ENCODE measurements at places on chromosomes 5 and 9.
A peak's percentile ranks its signal among the peaks of the same experiment; 100 is the strongest.

DNA sequence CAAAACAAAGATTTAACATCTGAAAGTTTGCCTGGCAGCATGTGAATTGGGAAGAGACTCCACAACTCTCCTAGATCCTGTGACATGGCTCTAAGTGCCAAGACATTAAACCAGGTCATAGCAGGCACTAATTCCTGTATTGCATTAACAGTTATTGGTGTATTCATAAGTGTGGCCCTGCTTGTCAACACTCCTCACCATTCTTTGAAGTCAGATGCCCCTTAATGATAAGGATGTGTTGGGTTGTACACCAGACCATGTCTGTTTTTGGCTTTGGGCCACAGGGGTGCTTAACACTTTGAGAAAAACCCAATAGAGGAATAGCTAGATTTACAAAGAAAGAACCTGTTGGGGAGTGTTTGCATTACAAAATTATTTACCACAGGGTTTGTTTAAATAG lies 43.4 kb upstream of the PDE8B start:
- no peak for DNase-seq

DNA sequence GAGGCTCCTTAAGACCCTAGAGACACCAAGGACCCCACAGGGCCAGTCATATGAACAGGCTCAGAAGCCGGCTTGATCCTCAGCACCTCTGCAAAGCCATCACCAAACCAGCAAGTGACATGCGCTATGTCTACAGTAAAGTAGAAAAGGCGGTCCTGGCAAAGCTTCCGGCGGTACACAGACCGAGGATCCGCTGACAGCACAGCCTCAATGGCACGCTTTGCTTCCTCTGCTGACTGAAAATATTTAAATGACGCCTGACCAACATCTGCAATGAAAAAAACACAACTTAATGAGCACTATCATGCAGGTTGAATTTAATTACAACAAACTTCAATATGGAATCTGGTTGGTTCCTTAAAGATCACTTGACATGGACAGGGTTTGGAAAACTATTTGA lies 17.6 kb downstream of the TRMO start:
- no peak for DNase-seq

GRCh38 chr9:21985964-21986667 lies 8.1 kb downstream of the CDKN2A start:
- no peak for DNase-seq

DNA sequence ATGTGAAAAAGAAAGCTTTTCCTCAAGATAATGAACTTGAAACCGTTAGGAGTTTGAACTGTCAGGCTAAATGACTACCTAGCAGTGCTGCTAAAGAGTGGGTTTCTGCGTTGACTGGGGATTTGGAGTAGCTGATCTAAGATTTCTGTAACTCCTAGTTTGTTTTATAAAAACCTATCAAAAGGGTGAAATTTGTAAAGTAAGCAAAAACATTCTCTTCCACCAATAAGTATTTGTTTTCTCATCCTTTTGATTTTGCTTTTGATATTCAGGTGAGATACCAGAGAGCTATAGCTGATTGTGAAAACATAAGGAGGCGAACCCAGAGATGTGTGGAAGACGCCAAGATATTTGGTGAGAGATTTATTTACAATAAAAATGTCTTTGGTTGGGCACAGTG lies 4.1 kb downstream of the GRPEL2 start:
- no peak for DNase-seq

- no peak for DNase-seq
These were observed 91.3 kb downstream of the ZNF354C start for GRCh38 chr5:179151286-179152118.

DNA sequence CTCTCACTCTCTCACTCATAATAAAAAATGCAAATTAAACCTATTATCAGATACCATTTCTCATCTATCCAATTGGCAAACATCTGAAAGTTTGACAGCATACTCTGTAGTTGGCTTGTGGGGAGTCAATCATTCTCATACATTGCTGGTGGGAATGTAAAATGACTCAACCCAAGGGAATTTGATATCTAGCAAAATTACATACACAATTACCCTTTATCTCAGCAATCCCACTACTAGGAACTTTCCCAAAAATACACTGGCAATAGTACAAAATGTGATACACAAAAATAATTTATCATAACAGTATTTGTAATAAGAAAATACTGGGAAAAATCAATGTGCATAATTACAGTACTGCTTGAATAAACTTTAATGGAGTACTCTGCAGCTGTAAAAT lies 731.3 kb downstream of the DTWD2 start:
- DNase-seq: no peak

DNA sequence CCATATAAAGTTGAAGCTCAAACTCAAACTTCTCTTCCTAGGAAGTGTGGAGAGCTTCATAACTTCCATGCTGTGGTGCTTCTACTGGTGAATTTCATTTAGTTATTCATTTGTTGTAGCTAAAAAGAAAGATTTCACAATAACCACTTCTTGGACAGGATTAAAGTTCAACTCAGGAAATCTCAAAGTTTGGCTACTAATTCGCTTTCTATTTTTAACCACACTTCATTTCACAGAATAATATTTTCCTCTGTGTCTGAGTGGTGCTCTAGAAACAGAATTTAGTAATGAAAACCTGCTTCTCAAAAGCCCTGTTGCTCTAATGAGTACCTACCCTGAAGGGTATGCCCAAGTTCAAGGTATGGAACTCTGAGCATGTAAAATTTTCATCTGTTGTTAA lies 73.9 kb downstream of the ACTBL2 start:
- no peak for DNase-seq

DNA sequence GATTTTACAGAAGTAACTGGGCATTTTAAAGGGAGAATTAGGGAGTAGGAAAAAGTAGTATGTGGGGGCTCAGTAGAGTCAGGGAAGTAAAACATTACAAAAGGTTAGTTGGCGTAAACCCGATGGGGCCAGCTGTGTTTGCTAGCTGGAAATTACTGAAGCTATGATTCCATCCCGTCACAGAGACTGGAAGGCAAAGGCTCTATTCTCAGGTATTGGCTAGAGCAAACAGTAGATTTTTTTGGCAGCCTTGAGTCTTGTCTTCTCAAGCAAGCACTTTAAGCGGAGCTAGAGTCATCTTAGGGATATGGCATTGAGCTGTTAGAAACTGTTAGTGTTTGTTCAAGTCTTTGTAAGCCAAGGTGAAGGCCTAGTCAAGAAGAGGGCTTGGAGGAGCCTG lies 121.5 kb downstream of the PAM start:
- no peak for DNase-seq

DNA sequence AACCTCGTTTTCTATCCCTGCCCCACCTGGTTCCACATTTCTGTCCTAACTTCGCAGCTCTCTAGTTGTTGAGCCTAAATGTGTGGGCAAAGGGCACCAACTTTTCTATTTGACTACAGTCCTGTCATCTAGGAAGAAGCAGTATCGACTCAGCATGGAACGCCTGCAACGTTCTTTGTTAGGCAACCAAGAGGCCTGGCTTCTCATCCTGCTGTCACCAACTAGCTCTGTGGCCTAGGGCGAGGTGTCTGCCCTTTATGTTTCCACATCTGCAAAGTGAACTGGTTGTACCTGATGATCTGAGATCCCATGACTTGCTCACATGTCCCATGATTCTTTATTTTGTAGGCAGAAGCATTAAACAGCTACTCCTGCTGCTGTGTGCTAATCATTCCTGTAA lies 248.9 kb downstream of the ADAMTSL1 start:
- no peak for DNase-seq

GRCh38 chr5:31124026-31124425 lies 69.5 kb upstream of the CDH6 start:
- DNase-seq: no peak

GRCh38 chr5:9712911-9713310 lies 82.8 kb upstream of the TAS2R1 start:
- no peak for DNase-seq

- no peak for DNase-seq
These were observed 532.5 kb upstream of the DAP start for GRCh38 chr5:11293523-11293922.

DNA sequence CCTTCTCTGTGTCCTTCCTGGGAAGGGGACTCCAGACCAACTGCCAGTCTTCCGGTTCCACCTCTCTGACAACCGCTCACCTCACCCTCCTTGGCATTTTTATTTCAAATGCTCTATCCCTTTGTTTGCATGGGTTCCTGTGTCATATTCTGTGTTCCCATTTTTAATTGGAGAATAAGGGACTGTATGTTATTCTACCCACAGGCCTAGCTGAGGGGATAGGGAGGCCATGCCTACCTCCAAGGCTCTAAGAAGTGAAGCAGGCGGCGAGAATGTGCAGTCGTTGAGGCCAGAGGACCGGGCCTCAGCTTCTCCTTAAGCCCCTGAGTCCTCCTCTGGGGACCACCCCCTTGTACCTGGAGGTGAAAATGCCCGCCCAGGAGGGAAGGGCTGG lies 936 bp upstream of the WDR5 start:
- DNase-seq: no peak

DNA sequence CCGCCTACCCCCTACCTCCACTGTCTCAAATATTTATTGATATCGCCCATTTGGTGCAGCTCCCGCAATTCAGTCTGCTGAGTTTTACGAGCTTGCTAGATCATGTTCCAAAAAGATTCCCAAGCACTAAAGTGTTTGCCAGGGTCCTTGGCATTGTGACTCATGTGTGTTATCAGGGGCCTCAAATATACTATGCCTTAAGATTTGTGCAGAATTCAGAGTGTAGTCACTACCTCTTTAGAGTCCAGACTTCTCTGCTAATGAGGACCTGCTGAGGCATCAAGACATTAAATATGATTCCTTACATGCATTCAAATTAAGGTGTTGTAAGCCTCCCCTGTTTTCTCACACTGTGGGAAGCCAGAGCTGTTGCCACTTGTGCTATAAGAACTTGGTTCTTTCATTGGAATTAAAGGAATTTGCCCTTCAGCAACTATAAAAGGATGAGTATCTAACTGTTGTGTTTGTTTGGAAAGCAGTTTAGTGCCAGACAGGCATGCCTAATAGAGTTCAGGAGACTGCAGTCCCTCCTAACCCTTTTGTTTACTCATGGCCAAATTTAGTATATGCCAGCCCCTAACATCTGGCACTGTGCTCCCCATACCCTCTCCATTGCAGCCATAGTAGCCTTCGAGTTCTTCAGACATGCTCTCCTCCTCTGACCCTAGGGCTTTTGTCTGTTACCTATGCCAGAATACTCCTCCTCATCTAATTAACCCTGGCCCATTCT lies 316.4 kb downstream of the NR3C1 start:
- no peak for DNase-seq

GRCh38 chr9:13427587-13427986 lies 148.1 kb upstream of the MPDZ start:
- peak; percentile 35 for DNase-seq

- DNase-seq: peak; percentile 76
These were observed at the start of gene SPARC for GRCh38 chr5:151686674-151687407. TSS of gene SPARC (minus strand) at chr5:151686915. CDS start at chr5:151676188, 10,727 bp downstream.

DNA sequence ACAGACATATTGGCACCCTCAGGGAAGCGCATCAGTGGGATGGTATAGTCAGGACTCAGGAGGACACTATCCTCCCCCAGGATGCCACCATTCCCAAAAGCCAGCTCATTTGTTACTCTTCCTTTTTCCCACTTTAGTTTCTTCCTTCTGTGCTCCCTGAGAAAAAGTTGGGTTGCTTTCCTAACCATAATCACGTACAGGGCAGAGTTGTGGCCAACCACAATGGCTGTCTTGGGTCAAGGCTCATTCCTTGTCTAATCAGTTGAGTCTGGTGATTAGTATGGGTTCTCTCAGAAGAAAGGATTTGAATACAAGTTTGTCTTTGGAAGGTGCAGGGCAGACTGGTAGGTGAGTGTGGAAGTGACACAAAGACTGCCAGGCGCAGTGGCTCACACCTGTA lies 26.6 kb upstream of the ATP6V1G1 start:
- no peak for DNase-seq

- no peak for DNase-seq
These were observed 2.5 kb upstream of the FGF1 start for GRCh38 chr5:142688281-142688989.

DNA sequence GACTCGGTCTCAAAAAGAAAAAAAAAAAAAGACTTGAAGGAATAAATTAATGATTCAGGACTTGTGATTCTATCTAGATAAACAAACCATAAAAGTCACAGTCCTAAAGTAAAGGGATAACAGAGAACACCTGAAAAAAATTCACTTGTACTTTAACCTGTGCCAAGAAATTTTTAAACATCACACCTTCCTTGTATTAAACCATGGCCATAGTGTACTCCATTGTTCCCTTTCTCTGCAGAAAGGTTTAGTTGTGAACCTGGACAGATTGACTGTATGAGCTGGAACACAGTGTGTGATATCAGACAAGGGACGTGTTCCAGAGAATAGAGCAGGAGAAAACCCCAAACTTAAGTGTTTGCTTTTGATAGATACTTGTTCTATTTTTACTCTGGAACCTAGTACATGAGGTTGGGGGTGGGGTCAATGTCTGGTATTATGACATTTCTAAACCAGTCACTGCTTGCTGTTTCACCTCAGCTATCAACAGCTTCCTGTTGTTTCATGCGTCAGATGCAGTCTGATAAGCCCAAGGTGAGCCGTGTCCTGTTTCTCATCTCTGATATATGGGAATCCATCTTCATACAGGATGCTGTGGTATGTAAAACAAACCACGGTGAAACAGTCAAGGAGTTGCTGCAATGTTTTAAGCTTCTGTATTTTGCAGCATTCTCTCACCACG lies 62.5 kb upstream of the ITGA1 start:
- no peak for DNase-seq

- DNase-seq: peak; percentile 30
These were observed 19.4 kb downstream of the GARNL3 start for GRCh38 chr9:127283917-127284497.

GRCh38 chr5:2737273-2738155 lies 14.0 kb downstream of the IRX2 start:
- no peak for DNase-seq

GRCh38 chr5:74055486-74056106 lies 429.6 kb downstream of the ARHGEF28 start:
- no peak for DNase-seq

- DNase-seq: peak; percentile 71
These were observed 10.6 kb upstream of the F2RL1 start for GRCh38 chr5:76808141-76808691.

- no peak for DNase-seq
These were observed 1130.4 kb upstream of the ACO1 start for GRCh38 chr9:31253800-31254762.

GRCh38 chr9:14584571-14584970 lies 108.7 kb downstream of the ZDHHC21 start:
- no peak for DNase-seq
